Mucosa of descending colon (tissue), 3 donors: ENCODE measurements at places on chromosomes 12 and 14. TPM values are rescaled to one million over a fixed set of nuclear protein-coding genes. Genes with fewer than 3 reads are reported as not detected.
A peak's percentile ranks its signal among the peaks of the same experiment; 100 is the strongest.

- DNase-seq = no peak
Measured at GRCh38 chr12:21918456-21918855, 22.8 kb downstream of the ABCC9 start.

LALBA gene
- total RNA-seq = not detected

DNA sequence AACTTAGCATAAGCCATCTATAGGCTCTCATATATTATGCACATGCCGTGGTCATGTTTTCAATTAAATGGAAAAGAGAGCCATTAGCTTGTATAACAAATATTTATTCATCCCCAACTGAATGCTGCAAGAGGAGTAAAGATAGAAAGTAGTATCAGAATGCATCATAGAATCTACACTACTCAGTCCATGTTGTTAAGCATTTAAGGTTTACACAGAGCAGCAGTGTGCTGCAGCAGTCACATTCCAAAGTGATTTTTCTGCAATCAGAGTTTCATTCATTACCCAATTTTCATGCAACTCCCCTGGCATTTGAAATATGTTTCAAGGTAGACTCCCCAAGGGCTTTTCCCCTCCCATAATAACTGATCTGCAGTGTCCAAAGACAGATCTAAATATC lies 82.2 kb upstream of the LMO3 start:
- DNase-seq = no peak

- peak; percentile 62 for DNase-seq
Measured at GRCh38 chr12:39990122-39991101, 115.5 kb downstream of the SLC2A13 start.

NUAK1 gene
- 6.8 TPM for total RNA-seq

RGS6 gene
- 2.5 TPM for total RNA-seq

DNA sequence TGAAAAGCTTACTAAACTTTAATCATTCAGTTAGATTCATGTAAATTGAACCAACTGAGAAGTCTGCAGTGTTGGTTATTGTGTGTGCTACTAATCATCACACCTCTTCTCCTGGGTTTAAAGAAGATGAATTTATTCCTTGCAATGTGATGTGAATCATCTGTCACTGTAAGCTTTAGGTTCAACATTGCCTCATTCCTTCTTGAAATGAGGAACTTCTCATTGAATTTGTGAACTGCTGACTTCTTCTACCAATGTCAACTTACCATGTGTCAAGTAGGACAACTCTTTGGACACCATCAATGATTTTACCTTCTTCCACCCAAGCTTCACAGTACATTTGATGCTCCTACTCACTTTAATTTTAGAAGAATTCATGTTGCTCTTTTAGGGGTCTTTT lies 17.4 kb upstream of the PRB2 start:
- no peak for DNase-seq

DNA sequence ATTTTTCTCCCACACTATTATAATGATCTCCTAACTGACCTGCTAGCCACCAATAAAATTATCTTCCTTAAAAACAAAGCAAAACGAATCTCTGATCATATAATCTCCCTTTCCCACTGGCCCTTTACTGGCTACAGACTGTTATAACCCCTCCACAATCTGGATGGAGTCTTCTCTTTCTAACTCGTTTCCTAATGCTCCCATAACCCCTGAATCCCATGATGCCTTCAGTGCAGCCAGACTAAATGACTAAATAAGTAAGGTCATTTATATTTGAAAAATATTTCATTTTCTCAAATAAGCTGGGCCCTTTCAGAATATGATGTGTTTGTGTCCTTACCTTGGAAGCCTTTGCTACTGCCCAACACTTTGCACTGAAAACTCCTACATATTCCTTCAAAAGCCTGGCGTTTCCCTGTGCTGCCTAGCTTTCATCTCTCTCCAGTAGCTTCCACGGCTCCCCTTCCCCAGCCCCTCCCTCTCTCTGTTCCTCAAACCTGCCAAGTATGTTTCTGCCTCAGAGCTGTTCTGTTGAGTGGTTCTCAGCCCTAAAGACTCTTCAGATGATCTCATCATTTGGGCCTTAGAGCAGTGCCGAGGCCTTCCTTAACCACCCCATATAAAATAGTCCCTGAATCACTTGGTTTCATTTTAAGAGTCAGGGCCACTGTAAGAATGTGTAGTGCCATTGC lies 91.7 kb downstream of the MYRFL start:
- DNase-seq = no peak

SMARCD1 gene
- total RNA-seq = 44.9 TPM

CLMN gene
- total RNA-seq = 200 TPM
